ENCODE measurements at places on chromosomes 4 and X.

DNA sequence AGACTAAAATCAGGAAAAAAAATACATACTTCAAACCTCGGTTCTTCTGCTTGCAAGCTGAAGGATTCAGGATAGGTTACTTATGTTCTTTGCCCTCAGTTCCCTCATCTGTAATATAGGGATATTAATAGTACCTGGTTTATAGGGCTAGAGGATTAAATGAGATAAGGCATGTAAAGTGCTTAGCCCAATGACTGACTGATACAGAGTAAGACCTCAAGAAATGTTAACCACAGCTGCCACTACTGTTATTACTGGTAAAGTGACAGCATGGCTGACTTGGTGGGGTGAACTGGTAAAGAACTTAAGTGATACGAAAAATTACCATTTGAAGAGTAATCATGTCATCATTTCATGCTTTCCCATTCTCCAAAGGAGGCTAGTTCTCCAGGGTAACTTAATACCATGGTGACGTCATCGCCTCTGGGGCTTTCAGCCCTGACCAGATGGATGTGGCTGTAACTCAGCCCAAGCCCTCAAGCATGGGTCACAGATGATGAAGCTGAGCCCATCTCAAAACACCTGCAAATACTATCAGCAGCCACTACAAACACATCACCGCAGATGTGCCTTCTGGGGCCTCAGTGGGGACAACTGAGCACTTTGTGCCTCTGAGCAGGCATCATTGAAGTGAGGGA is 44.5 kb upstream of the SCML1 start:
- peak; percentile 61 for DNase-seq

DNA sequence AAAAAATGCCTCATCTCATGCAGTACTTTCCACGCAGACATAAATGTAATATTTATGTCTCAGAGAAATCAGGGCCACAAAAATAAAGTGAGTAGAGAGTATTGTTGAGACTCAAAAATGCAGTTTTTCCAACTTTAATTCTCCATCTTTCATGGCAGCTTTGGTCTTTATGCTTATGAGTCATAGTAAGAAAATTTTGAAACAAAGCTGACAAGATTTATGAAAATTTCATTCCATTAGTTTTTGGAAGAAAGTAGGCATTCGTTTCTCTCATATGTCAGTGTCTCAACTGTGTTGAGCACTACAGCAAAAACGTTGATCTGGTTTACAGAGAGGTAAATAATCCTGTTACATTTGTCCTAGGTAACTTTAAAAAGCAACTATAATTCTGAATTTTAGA is 656.8 kb downstream of the IQCM start:
- no peak for DNase-seq

- DNase-seq, result no peak
Measured at GRCh38 chrX:9953396-9953795, 13.8 kb upstream of the CLDN34 start.

- DNase-seq, result peak; percentile 56
Measured at GRCh38 chr4:26204911-26205370, 115.9 kb upstream of the RBPJ start.

- DNase-seq, result no peak
Measured at GRCh38 chrX:65994519-65995506, 45.1 kb downstream of the VSIG4 start.

- no peak for DNase-seq
Measured at GRCh38 chrX:7252013-7252610, 104.2 kb upstream of the PUDP start.

DNA sequence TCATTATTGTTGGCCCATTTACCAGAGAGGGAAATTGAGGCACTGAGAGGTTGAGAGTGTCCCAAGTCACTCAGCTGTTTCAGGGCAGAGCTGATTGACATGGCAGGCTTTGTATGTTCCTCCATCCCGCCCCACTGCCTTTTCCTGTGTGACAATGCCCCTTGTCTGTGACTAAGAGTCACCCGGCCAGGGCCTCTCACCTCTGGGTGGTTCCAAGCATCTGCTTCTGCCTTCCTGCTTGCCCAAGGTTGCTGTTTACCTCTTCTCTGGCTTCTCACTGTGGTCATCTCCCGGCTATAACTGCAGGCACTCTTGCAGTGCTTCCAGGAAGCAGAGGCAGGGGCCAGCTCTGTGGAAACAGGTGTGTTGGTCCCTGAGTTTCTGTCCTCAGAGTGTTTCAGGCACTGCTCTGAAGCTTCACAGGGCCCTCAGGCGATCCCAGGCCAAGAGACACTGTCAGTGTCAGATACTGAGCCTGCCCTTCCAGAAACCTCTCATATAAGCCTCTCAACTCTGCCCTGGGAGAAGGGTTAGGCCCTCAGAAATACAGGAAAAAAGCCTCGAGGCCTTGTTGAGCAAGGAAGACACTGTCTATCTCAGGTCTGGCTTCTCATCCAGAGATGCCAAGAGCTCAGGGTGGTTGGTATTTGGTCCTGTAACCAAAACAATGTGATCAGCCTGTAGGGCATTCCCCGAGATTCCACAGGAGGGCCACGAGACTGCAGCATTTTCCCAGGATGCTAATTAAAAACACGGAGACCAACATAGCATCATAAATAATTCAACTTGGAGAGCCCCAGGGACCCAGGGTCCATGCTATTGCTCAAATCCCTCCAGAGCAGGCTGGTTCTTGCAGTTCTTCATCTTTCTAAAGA is 42.0 kb upstream of the PROM1 start:
- no peak for DNase-seq

- no peak for DNase-seq
Measured at GRCh38 chrX:84735025-84735424, 232.8 kb upstream of the HDX start.

- DNase-seq, result no peak
Measured at GRCh38 chr4:111045992-111046391, 423.1 kb upstream of the PITX2 start.

DNA sequence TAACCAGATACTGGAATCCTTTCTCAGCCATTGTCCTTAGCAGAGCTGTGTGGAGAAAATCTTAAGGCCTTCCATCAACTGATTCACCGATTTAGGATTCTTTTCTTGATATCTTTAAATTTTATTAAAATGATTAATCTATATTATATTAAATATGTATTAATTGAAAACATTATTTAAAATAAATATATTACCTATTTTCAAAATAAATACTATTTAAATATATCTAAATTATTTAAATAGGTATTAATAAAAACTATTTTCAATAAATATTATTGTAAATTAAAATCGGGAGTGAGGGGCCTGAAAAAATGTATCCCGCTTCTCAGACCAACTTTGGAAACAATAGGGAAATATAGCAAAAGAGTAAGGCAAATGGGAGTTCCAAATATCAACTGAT is 94.0 kb upstream of the HPF1 start:
- no peak for DNase-seq

GRCh38 chrX:48685416-48685815 is 1.8 kb downstream of the WAS start:
- DNase-seq, result no peak

DNA sequence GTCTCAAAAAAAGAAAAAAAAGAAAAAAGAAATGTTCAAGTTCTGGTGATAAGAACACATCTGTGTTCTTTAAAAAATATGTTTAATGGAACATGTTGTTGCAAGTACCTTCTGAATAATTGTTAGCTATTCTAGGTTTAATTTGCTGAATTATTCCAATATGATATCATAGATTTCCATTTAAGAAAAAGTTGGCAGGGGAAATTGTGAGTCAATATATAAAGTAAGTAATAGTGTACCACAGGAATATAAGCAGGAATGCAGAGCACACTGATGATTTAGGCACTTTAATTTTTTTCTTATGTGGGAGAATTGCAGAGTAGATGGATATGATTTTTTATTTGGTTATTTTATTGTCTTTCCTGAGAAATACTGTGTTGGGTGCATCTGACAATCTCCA is 190.7 kb downstream of the RPA4 start:
- DNase-seq, result no peak

DNA sequence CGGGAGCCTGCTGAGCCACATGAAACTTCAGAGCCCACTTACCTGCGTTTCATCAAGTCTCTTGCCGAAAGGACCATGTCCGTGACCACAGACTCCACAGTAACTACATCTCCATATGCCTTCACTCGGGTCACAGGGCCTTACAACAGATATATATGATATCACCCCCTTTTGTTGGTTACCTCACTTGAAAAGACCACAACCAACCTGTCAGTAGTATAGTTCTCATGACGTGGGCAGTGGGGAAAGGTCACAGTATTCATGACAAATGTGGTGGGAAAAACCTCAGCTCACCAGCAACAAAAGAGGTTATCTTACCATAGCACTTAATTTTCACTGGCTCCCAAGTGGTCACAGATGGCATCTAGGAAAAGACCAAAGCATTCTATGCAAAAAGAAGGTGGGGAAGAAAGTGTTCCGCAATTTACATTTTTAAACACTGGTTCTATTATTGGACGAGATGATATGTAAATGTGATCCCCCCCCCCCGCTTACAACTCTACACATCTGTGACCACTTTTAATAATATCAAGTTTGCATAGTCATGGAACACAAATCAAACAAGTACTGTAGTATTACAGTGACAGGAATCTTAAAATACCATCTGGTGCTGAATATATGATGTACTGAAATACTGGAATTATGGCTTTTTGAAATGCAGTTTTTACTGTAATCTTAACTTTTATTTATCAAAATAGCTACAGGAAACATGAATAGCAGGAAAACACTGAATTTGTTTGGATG is 129.9 kb downstream of the TET2 start:
- DNase-seq, result no peak

DNA sequence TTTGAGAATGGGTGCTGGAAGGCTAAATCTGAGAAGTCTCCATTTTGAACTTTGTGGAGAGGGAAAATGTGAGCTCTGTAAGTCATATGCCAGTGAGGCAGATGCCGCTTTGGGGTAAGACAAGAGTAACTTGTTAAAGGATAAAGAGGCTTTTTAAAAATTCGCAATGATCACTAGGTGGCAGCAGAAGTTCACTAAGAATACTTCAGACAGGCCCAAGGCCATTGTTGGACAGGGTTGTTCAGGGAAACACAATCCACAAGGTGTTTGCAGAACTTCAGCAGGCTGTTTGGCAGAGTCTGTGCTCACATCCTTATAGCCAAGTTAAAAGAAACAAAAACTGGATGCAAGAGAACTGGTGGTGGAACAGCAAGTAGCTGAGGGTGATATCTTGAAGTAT is 13.7 kb upstream of the PIGA start:
- DNase-seq, result peak; percentile 8
